ENCODE measurements at places on chromosomes 5 and 9. TPM values are rescaled to one million over a fixed set of nuclear protein-coding genes. Genes with fewer than 3 reads are reported as not detected.

GRCh38 chr9:113219186-113219936, 1.7 kb downstream of the FKBP15 start:
- no peak for DNase-seq

- DNase-seq, result no peak
Observed at GRCh38 chr5:160262151-160263074, 33.1 kb downstream of the FABP6 start.

- peak; percentile 91 for DNase-seq
Observed at GRCh38 chr5:54738118-54738972, 220.8 kb downstream of the SNX18 start.

- no peak for DNase-seq
Observed at GRCh38 chr5:147113967-147114366, 120.9 kb upstream of the STK32A start.

NAIP gene
- total RNA-seq, result 4.2 TPM

Data from Right ventricle myocardium superior (tissue), 1 donor.